Fibroblast of skin of back (primary cell): ENCODE measurements at places on chromosomes 11 and 22.

DNA sequence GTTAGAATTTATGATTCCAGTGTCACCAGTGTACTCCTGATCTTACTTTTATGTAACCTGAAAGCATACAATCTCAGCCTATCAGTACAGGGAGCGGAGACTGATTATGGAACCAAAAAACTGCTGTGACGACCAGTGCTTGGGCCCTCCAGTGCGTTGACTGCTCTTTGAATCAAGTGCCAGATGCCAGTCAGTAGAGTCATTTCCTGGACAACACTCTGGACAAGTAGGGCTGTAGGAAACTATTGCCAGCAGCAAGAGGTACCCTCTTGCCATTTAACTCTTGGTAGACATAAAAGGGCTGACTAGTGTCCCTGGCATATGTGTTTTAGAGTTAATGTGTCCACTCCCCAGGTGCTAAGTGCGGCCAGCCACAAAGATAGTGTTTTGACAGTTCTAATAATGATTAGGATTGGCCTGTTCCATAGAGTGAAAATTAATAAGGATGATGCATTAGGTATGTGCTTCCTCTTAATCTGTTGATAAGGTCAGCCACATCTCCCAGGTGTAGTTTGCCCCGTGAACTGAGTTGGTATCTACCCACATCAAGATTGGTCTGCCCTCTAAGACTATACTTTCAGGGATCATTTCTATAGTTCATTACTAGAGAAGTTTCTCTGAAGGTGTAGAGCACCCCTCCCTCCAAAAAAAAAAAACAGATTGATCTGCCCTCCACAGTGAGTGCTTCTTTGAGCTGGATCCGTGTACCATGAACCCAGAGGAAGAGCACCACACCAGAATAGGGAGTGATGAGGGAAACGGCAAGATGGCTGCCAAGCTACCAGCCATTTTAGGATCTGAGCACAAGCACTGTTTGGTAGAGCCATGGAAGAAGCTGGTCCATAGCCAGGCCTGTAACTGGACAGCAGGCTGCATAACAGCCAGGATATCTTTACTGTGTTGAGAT is 20.7 kb upstream of the AIFM3 start:
- DNase-seq: peak; percentile 60

DNA sequence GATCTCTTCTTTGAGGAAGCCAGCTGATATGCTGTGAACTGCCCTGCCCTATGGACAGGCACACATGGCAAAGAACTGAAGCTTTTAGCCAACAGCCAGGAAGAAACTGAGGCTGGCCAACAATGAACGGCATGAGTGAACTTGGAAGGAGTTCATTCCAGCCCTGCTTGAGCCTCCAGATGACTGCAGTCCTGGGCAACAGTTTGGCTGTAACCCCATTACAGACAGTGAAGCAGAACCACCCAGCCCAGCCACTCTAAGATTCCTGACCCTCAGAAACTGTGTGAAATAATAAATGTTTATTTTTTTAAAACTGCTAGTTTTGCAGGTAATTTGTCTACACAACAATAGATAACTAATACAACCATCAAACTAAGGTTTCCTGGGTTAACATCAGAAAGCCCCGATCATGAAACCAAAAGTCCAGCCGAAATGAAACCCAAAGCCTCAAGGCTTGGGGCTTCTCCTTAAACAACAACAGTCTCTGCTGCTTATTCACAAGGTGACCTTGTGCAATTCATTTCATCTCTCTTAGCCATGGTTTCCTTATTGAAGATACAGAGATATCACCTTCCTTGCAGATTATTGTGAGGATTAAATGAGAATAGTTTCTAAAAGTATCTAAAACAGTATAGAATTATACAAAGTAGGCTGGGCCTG is 31.4 kb downstream of the PAK1 start:
- no peak for DNase-seq

DNA sequence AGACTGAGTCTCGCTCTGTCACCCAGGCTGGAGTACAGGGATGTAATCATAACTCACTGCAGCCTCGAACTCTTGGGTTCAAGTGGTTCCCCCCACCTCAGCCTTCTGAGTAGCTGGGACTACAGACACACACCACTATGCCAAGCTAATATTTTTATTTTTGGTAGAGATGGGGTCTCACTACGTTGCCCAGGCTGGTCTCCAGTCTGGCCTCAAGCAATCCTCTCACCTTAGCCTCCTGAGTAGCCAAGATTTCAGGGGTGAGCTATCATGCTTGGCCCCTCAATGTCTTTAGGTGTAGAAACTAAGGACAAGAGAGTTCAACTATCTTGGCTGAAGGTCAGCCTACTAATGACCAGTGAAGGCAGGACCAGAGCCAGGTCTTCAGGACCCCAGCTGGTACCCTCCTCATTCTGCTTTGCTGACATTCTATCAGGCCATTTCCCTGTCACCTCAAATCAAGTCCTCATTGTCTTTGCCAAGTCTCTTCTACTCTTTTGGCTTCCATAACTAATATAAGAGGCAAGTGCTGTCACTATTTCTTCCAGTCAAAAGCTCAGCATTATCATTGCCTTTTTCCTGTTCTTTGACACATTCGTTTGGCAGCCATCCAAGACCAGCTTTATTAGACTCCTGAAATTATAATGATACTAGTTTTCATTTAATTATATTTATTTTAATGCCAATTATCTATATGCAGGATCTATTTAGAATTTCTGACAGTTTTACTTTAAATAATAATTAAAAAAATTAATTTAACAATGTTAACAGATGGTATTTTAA is 264.2 kb upstream of the PITPNB start:
- no peak for DNase-seq

DNA sequence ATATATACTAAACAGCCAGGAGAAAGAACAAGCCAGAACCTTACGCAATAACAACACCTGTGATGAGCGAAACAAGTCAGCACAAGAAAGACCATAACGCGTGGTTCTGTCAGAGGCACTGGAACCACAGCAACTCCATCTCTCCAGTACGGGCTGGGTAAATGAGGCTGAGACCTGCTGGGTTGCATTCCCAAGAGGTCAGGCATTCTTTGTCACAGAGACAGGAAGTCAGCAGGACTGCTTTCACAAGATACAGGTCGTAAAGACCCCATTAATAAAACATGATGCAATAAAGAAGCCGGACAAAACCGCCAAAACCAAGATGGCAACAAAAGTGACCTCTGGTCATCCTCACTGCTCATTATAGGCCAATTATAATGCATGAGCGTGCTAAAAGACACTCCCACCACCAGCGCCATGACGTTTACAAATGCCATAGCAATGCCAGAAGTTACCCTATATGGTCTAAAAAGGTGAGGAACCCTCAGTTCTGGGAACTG is 21.7 kb downstream of the TPST2 start:
- no peak for DNase-seq

GRCh38 chr22:25672289-25673084 is 69.5 kb upstream of the MYO18B start:
- DNase-seq: no peak

DNA sequence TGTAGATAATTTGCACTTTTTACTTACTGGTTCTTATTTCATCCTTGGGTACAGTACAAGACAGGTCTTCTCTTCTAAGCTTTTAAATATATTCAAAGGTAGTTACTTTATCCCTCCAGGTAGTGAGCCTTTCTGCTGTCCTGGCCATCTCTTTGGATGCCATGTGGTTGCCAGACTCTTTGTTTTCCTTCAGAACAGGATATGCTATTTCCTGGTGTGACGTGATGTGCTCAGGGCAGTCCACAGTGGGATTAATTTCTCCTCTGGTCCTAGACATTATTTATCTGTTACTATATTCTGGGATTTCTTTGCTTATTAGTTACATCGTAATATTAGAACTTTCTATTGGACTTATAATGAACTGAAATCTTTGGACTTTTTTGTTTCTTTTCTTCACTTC is 63.7 kb downstream of the PPP6R3 start:
- DNase-seq: no peak

GRCh38 chr22:38839686-38840085 is 4.1 kb downstream of the NPTXR start:
- no peak for DNase-seq

GRCh38 chr11:6674862-6675261 is 8.3 kb downstream of the MRPL17 start:
- DNase-seq: no peak

- no peak for DNase-seq
Observed at GRCh38 chr11:69903211-69903610, 84.0 kb upstream of the FGF3 start.

- DNase-seq: no peak
Observed at GRCh38 chr11:123168955-123169484, 26.0 kb downstream of the CLMP start.

DNA sequence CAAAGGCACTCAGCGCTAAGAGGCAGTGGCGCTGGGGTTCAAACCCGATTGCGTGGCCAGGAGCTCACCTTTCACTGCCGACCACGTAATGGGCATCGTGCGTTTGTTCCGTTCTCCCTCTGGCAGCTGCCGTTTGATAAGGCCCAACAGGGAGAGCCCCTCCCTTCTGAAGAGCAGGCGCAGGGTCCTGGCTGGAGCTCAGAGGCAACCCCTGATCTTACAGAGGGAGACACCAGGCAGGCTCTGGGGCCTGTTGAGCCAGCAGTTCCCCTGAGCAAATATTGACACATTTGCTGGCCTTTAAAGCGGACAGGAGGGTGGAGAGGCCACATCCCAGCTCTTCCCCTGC is 11.7 kb upstream of the C1QTNF6 start:
- no peak for DNase-seq

DNA sequence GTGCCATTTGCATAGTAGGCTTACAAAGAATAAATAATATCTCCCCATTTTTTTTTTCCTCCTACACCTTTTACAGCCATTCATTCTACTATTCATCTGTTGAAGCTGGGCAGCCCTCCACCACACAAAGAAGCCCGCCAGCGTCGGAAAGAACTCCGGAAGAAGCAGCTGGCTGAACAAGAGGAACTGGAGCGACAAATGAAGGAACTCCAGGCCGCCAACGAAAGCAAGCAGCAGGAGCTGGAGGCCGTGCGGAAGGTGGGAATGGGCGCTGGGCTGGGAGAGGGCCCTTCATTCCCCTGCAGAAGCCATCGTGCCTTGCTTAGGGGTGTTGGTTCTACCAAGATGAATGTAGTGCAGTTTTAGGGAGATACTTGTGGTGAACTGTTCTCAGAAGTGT is 68.6 kb downstream of the SWAP70 start:
- no peak for DNase-seq

DNA sequence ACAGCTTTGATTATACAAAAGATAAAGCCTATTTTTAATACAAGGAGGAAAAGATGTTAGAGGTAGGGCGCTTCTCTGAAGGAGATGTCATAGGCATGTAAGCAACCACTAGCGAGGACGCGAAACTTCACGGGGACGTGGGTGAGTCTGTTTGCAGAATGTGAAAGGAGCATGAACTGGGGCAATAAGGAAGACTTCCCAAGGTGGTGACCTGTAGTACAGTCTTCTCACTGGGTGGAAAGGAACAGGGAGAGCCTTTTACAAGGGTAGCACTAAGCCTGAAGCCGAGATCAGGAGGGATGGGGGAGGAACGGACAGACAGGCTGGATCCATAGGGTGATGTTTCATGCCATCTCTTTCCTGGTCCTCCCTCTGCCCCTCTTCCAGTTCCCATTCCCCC is 10.0 kb upstream of the MICAL2 start:
- DNase-seq: no peak

DNA sequence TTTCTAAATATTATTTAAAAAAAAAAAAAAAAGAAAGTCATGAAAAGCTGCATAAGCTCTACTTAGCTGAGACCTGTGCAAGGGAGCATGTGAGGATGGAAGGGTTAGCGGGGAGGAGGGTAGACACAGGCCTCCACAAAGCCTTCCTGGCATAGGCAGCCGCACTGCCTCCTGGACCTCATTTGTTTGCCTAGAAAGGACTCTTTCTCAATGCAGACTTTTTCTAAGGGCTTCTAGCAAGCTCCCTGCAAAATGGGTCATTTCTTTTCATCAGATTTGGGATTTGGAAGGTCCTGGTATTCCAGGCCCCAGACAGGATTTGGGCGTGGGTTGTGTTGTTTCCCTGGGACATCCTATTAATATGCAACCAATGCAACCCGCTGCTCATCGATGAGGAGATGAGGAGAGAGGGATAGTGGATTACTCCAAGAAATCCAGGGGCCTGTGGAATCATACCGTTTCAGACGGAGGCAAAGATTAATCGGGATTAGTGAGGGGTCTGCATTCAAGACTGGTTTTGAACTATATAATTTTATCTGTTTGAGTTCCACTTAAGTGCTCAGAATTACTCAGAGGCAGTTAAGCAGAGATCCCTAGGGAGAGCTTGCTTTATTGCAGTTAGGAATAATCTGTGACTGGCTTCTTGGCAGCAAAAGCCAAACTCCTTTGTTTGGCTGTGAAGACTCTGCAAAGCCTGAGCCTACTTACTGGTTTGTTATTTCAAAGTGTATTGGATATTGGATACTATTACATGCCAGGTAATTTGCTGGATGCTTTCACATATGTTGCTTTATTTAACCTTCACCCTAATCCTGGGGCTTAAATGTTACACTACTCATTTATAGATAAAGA is 106.9 kb upstream of the NAV2 start:
- peak; percentile 82 for DNase-seq

GRCh38 chr22:38874529-38875222 is 2.7 kb upstream of the CBX6 start:
- no peak for DNase-seq

GRCh38 chr11:112293614-112294013 is 33.0 kb upstream of the PLET1 start:
- no peak for DNase-seq

DNA sequence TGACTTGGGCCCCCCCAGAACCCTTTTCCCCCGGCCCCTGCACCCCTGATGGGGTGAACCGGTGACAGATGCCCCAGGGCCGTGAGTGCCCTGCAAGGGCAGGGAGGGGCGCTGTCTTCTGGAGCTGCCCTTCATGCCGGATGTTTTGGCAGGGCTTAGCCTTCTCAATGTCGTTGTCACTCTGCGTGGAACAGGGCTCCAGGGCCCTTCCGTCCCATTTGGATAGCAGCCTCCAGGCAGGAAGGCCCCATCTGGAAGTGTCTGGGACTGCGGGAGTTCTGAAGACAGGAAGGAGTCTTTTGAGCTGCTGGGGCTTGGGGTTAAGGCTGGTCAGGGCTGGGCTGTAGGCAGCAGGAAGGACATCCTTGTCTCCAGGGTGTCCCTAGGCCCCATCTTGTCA is 4.6 kb downstream of the FRMD8 start:
- DNase-seq: peak; percentile 66

DNA sequence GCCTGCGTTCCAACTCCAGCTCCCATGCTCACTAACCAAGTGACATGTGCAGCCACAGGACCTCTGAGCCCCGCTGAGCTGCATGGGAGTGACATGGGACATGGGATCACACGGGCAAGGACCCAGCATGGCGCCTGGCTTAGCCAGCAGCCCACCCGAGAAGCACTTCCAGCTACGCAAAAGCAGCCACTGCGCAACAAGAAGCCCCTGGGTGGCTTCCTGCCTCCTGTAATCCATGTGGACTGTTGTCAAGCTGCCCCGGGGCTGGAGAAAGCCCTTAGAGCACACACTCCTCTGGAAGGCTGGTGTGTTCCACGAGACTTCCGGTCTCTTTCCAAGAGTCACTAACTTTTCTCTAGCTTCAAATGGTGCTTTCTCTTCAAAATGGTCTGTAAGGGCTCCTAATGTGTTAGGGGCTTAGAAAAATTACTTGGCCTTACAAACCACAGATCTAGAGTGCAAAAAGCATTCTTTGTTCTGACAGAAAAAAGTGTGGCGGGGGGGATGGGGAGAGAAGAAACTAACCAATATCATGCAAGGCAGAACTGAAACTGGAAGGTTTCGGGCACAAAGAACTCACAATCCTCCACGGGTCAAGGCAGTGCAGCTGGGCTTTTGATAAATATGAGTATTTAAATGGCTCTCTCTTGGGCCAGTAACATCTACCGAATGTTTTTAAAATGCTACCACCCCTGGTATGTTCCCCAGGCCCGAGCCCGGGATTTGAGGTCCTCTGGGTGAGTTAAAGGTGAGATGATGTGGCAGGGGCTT is 5.5 kb downstream of the C11orf24 start:
- no peak for DNase-seq

GRCh38 chr11:9703280-9703679 is 39.4 kb downstream of the SWAP70 start:
- no peak for DNase-seq
